ENCODE measurements at places on chromosomes 16 and 17.
A peak's percentile ranks its signal among the peaks of the same experiment; 100 is the strongest.

DNA sequence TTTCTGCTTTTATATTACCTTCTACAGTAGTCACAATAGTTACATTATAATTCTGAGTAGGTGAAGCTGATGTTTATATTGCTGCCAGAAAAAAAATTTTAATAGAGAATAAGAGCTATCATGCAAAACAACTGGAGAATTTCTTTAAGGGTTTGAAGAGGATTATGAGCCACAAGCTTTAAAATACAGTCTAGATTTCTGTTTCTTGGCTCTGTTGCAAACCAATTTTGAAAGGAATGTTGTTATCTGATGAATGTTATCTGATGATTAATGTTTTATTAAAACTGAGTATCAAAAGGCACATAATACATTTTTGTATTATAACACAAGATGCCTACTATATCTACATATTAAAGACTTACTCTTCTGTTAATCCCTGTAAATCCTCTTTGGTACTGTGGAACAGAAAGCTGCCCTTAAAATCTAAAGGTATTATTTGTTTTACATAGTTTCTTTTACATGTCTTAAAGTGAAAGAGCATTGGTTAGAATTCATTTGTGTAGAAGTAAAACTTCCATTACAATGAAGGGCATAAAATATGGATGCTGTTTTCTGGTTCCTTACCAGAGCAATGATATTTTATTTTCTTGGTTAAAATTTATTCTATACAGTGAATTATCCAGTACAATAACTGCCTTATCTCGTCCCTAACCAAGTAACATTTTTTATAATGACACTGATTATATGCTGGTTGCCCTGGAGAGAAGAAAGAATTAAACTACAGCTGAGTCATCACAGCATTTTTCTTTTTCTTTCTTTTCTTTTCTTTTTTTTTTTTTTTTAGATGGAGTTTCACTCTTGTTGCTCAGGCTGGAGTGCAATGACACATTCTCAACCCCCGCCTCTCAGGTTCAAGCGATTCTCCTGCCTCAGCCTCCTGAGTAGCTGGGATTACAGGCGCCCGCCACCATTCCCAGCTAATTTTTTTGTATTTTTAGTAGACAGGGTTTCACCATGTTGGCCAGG lies 205.7 kb downstream of the TANC2 start:
- DNase-seq, result no peak

GRCh38 chr17:78623541-78623940 lies 46.3 kb upstream of the DNAH17 start:
- peak; percentile 24 for DNase-seq

DNA sequence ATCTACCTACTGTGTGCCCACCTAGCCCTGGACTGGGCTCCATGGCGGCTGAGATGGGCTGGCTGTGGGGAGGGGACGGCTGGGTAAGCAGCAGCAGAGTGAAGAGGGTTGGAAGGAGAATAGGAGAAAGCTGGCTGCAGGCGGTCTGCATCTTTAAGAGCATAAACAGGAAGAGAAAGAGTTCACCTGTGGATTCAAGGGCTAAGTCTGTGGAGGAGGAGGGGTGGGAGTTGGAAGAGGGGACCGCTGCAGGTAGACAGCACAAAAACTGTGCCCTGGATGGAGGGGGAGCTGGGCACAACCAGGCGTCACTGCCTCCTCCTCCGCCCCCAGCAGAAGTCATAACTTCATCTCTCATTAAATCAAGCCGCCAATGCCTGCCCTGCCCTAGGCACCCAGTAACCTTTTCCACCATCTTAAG lies 677 bp downstream of the SLC13A2 start:
- DNase-seq, result no peak

- no peak for DNase-seq
Observed at GRCh38 chr17:73536700-73537605, 107.3 kb downstream of the SDK2 start.

GRCh38 chr17:3572231-3572630 lies 14.6 kb upstream of the TRPV3 start:
- no peak for DNase-seq

DNA sequence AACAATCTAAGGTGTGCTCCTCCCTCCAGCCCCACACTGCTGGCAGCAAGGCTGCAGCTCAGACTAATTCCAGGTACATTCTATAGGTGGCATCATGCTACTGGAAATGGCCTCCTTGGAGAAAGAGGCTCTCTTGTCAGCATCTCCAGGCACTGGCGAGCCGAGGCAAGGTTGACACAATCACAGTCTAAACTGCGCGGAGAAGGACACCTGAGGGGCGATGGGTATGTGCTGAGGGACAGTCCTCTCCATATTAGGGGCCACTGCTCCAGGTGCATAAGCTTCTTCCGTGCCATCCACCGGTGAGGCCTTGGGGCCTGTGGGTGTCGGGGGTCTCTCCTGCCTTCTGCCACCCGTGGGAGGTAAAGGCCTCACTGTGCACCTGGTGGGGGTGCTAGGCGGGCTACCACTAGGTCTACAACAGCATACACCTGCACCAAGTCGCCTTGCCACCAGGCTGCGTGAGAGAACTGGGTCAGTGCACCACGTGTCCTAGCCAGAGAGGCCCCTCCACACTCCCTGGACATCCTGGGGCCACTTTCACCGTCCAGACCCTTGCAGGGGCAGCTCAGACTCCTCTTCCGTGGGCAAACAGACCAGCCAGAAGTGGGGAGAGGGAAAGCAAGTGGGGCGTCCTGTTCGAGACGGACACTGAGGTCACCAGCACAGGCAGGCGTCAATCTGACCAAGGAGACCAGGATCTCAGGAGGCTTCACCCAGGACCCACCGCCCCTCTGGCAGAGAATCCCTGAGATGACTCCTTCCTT lies 12.1 kb upstream of the CBX8 start:
- peak; percentile 74 for DNase-seq

DNA sequence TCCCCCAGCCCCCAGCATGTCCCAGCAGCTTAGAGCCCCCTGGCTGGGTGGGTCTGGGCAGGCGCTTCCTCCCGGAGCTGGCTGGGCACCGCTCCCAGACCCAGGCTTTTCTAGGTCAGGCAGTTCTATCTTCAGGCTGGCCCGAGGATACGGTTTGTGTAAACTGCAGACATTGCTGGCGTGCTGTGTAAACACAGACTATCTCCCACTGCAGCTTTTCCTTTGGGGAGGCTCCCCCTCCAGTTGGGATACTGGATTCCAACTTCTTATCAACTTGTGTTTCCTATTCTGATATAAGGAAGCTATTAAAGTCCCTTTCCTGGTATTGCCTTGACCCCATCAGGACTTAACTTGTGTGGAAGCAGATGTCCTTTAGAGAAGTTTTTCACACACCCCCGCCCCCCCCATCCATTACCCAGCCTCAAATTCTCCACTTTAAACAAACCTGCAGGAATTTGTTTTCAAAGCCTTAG lies 18.3 kb upstream of the GNA13 start:
- DNase-seq, result no peak

GRCh38 chr17:29709866-29710519 lies 87.3 kb upstream of the CORO6 start:
- no peak for DNase-seq

DNA sequence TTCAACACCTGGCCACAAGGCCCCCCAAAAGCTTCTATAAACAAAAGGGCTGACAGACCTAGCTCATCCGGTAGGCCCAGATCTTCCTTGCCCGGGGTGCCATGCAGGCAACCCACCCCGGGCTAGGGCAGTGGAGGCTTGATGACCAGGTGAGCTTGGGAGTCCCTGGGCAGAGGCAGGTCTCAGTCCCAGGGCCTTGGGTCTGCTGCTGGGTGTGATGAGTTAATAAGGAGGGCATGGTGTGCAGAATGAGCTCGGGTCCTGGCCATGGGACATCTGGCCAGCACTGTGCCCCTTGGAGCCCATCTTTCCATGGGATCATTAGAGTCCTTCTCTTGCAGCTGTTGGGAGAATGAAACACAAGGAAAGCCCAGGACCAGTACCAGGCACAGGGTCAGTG lies 20.2 kb upstream of the MPRIP start:
- DNase-seq, result no peak

DNA sequence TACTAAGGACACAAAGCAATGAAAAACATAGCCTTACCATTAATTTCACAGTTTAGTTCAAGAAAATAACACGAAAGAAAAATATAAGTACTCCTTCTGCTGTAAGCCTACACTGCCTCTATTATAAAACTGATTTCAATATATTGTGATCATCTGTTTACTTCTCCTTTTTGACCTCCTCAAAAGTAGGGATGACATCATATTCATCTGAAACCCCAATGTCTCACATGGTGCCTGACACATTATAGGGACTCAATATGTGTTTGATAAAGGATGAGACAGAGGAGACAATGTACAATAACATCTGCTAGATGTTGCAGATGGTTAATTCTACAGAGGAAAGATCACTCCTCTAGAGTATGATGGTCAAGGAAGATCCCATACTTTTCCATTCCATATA lies 118.4 kb upstream of the NOG start:
- no peak for DNase-seq

Measured in NCI-H146 (cell line).